ENCODE measurements at places on chromosomes 13 and 19.

DNA sequence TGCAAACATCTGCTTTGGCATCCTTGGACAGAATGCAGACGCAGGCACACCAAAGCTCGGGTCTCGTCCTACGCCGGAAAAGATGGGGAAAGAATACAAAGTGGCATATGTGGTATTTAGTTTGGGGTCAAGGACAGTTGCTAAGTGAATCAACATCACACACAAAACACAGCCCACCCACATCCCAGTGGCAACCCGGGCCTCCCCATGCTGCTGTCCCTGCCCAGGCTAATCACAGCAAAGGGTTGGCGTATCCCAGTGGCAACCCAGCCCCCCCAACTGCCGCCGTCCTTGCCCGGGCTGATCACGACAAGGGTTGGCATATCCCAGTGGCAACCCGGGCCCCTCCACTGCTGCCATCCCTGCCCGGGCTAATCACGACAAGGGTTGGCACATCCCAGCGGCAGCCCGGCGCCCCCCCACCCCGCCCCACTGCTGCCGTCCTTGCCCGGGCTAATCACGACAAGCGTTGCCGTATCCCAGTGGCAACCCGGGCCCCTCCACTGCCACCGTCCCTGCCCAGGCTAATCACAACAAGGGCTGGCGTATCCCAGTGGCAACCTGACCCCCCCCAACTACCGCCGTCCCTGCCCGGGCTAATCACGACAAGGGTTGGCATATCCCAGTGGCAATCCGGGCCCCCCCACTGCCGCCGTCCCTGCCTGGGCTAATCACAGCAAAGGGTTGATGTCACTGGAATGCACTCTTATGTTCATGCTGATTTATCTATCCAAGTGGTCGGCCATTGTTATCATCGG lies 167.8 kb upstream of the SOX1 start:
- no peak for DNase-seq

DNA sequence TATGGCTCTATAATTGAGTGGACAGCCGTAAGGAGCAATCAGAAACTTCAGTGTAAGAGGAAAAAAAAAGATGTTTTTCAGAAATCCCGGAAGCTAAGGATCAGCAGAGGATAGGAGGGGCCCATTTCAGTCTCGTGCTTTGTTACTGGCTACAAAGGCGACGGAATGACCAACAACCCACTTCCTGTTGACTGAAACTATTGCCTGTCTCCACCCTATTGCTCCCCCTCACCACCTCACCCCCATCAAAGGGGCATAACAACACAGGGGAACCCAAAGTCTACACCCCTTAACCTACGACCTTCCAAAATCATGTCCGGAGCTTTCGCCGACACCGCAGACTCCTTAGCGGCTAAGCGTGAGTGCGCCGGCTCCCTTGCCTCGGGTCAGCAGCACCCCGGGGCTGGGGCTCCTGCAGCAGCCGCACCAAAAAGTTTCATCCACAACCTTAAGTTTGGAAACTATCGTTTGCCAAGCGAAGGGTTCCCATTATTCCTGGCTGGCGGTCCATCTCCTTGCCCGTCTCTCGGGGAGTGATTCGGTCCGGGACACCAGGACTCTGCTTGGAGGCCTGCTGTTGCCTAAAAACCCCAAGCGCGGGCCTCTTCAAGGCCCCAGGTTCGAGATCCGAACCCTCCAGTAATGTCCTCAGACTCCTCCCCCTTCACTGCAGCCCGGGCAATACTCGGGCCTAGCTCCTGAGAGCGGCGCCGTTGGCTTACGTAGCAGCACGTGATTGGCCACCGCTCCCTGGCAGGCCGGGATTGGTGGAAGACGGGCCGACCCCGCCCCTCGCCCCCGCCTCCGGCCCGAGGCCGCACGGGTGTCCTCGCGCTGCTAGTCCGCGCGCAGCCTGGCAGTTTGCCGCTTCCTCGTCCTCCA lies at the start of gene TPP2:
Gene TPP2 (plus strand): TSS at position 840 of the 882 bp plus-strand sequence. CDS start 53 bp downstream, outside the sequence.
- peak; percentile 92 for DNase-seq

DNA sequence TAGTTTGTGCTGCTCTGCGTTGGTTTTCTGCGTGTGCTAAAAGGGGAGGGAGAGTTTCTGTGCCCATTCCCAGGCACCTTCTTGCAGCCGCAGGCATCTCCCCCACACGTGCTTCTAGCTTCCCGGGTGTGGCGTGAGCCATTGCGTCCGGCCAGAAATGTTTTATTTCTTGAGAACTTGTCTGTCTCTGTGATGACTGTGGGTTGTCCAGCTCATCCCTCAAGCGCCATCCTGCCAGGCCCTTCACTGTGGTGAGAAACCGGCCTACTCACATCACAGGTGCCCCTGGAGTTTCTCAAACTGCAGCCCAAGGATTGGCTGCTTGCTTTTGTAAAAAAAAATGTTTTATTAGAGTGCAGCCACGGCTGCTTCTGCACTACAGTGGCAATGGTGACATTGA lies 24.2 kb downstream of the EPN1 start:
- no peak for DNase-seq

- DNase-seq, result no peak
These were observed at the start of gene TINCR for GRCh38 chr19:5567360-5567969. TINCR (minus strand) TSS chr19:5567953.

GRCh38 chr19:30340771-30341561 lies 31.2 kb upstream of the ZNF536 start:
- DNase-seq, result no peak

- DNase-seq, result peak; percentile 33
These were observed 291.4 kb downstream of the IRS2 start for GRCh38 chr13:109494925-109495369.

GRCh38 chr19:55087542-55087901 lies 11.9 kb downstream of the EPS8L1 start:
- no peak for DNase-seq

- no peak for DNase-seq
These were observed 8.4 kb downstream of the SPRYD7 start for GRCh38 chr13:49927755-49928154.

DNA sequence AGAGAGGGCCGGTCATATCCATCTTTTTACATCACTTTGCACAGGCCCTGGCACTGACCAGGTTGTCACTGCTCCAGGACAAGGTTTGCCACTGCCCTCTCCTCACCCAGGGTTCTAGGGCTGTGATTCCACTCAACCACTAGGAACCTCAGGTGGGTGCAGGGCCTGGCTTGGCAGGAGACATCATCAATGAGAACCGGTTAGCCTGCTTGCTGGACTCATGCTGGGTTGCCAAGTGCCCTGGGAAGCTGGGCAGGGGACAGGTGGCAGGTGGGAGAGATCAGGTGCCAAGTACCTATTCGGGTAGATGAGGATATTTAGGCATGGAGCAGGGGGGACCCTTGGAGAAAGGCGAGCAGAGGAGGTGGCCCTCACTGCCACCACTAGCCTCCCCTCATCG lies 4.2 kb upstream of the CERS4 start:
- DNase-seq, result no peak

GRCh38 chr19:7832009-7832408 lies 2.0 kb downstream of the EVI5L start:
- no peak for DNase-seq

- no peak for DNase-seq
These were observed 3.7 kb downstream of the SLC25A42 start for GRCh38 chr19:19067276-19068072.

- DNase-seq, result no peak
These were observed 34.4 kb downstream of the PEPD start for GRCh38 chr19:33486936-33487811.

- peak; percentile 44 for DNase-seq
These were observed 15.3 kb downstream of the TTYH1 start for GRCh38 chr19:54430306-54431254.

DNA sequence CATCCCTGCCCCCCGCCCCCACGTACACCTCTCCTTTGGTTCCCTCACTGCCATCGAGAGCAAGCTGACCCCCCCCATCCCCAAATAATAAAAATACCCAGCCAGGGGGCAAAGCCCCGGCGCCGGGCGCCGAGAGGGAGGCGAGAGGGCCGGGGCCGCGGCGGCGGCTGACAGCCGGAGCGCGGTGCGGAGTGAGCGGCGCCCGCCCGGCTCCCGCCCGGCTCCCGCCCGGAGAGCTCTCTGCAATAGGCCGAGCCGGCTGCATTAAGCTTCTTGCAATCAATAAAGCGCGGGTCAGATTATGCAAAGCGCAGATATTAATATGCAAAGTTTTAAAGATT lies 40.9 kb downstream of the DEDD2 start:
- no peak for DNase-seq

GRCh38 chr13:51147732-51148131 lies 36.7 kb upstream of the C13orf42 start:
- DNase-seq, result no peak

GRCh38 chr13:51225029-51225428 lies 2.8 kb downstream of the FAM124A start:
- DNase-seq, result no peak

DNA sequence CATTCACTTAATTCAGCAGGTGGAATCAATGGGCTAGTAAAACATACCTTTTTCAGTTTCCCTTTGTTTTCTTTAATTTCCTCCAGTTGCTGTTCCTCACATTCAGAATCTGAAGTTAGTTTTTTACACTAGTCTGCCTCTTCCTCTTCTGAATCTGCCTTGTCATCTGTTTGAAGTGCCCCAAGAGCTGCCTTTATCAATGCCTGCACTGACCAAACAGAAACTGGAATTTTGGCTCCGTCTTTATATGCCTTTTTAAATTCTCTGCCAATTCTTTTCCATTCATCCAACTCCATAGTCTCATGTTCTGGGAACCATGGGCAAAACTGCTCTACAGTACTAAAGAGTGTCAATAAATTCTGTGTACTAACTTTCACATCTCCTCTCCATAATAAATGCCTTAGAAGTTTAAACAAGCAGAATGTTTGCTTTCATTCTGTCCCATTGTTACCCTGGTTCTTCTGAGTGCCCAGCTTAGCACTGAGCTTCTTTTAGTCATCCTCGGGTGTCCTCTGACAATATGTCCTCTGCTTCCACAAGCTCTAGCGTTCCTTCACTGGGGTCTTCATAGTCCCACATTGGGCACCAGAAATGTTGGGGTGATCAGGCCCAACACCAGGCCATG lies 154.2 kb downstream of the ZNF486 start:
- no peak for DNase-seq

DNA sequence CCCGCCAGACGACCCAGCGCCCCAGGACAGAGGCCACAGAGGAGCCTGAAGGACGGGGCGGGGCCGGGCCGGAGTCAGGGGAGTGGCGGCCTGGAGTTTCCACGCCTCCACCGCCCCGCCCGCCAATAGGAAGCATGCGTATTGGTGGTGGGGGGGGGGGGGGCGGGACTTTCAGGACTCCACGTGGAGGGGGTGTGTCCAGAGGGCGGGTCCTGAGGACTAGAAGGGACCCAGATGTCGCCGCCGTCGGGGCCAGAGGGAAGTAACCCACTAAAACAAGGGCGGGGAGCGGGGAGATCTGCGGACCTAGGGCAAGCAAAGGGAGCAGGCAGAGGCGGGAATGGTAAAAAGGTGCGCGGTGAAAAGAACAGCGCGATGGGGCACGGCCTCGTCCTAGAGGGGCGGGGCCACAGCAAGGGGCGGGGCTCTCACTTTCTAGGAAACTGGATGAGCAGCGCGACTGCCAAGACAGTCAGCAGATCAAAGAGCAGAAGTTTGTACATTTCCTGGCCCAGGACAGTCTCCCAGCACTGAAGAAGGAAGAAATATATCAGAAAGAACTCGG lies 2.8 kb upstream of the LENG1 start:
- no peak for DNase-seq

GRCh38 chr13:59476366-59476765 lies 687.4 kb downstream of the DIAPH3 start:
- no peak for DNase-seq

GRCh38 chr19:19211499-19212420 lies at the start of gene NCAN:
NCAN (plus strand) TSS chr19:19211958; CDS start chr19:19216954, 4,996 bp downstream.
- no peak for DNase-seq

- DNase-seq, result no peak
These were observed 122.2 kb downstream of the MAB21L1 start for GRCh38 chr13:35354285-35354684.

DNA sequence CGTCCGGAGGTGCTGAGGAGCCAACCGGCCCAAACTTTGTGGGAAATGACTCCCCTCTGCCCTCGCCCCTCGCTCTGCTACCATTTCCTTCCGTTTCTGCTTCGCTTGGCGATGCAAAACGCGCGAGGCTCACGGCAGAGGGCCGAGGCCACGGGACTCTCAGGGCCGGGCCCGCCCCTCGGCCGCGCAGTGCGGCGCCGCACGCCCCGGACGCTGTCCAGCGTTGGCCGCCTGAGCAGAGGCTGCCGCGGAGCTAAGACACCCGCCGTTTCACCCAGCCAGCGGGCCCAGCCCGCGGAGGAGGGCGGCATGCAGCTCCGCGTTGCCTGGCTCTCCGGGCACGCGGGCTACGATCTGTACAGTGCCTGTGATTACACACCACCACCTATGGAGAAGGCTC lies 2.1 kb upstream of the ZNF578 start:
- no peak for DNase-seq

- DNase-seq, result no peak
These were observed 105.0 kb downstream of the RAB20 start for GRCh38 chr13:110456550-110456949.

DNA sequence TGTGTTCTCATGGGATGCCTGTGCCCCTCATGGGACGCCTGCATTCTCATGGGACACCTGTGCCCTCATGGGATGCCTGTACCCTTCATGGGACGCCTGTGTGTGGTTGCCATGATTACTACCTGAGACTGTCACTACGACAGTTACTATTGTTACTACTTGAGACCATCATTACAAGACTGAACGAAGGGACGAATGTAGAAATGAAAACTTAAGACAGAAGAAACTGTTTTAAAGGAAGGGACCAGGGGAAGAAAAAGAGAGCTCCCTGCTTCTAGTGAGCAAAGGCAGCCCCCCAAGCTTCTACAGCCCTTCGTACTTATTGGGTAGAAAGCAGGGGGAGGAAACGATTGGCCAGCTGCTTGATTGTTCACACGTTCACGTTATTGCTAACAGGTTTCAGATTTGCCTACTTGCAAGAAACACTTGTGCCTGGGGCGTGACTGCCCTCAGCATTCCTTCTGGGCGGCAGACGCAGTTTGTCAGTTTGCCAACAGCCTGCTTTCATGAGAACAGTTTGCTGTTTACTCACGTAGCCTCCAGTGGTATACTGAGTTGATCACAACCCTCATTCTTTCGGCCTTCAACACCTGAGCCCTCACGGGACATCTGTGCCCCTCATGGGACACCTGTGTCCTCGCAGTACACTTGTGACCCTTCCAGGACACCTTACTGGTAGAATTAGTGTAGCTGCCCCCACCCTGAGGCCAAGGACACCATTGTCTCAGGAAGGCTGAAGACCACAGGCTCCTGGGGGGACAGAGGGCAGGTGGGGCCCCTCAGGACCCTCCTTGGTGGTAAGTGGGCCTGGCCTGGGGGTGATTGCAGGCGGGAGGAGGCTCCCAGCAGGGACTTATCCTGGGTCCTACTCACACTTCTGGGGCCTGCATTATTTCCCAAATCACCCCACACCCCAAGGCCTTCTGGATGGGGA lies 2.5 kb upstream of the S1PR4 start:
- DNase-seq, result no peak

GRCh38 chr19:48896191-48896720 lies 2.3 kb downstream of the TULP2 start:
- no peak for DNase-seq
